ENCODE measurements at places on chromosomes 7 and 10. TPM values are rescaled to one million over a fixed set of nuclear protein-coding genes. Genes with fewer than 3 reads are reported as not detected.

SFXN2 gene
- 8.0 TPM for total RNA-seq

DNA sequence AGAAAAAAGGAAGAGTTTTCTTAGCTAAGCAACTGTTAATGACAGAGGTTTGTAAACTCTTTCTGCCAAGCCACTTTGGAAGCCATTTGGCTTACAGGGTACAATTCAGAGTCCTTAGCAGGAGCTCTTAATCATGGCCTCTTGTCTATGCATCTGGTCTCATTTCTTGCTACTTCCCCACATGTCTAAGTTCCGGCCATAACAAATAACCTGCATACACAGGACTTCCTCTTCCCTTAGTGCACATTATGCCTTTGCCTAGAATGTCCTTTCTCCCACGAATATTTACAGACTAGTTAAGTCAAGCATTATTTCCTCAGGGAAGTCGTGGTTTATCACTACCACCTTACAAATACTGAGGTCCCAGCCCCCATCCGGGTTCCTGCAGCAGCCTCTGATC is 8.6 kb upstream of the UPF2 start:
- no peak overlapping the region for H3K27ac ChIP-seq
- peaks cover 14% of the 10 kb centered on the region for H3K4me1 ChIP-seq

DNA sequence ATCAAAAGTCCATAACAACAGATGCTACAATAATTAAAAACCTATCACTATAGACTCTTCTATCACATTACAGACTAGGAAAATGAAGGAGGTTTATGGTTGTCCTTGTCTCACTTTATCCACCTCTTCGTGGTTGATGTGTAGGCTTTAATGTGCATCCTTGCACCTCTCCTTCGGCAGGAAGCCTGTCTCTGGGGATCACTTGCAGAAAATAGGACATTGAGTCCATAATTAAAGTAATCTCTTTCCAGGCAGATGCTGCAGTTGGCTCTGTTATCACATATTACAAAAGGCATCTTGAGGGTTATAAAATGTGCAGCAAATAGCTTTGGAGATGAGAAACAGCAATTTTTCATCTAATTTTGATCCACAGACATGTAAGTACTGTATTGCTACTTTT is 168.4 kb downstream of the RELN start:
- no peaks in the 10 kb centered on the region for H3K27me3 ChIP-seq
- H3K27ac ChIP-seq = no peak overlapping the region
- DNase-seq = no peak
- H3K36me3 ChIP-seq = no peaks in the 10 kb centered on the region

GRCh38 chr10:46545861-46546590 is 10.4 kb downstream of the GPRIN2 start:
- no peaks in the 10 kb centered on the region for H3K27me3 ChIP-seq
- peak; percentile 5 for DNase-seq
- peaks cover 4% of the 10 kb centered on the region for H3K4me1 ChIP-seq
- H3K36me3 ChIP-seq = no peaks in the 10 kb centered on the region

DNA sequence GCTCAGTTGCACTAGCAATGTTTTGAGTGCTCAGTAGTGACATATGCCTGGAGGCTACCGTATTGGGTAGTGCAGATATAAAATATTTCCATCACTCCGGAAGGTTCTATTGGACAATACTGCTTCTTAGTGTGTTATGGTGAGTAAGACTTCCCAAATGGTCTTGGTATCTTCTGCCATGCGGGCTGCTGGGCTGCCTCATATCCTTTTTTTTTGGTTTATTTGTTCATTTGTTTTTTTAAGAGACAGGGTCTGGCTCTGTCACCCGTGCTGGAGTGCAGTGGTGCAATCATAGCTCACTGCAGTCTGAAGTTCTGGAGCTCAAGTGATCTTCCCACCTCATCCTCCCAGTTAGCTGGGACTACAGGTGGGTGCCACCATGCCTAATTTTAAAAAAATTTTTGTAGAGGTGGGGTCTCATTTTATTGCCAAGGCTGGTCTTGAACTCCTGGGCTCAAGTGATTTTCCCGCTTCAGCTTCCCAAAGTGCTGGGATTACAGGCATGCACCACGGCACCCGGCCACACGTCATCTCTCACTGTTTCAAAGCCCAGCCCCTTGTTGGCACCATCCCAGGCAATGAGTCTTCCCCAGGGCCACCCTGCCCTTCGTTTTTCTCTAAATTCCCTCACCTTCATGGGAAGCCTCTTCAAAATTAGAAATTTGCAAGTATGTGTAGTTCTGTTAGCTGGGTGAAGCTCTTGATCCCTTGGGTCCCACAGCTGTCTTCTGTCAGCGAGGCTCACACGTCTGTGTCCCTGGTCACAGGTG is 111.0 kb upstream of the KLF14 start:
- no peak for DNase-seq
- peaks cover 9% of the 10 kb centered on the region for H3K4me1 ChIP-seq
- H3K36me3 ChIP-seq = no peaks in the 10 kb centered on the region
- H3K27ac ChIP-seq = no peak overlapping the region
- H3K4me3 ChIP-seq = no peak overlapping the region
- no peaks in the 10 kb centered on the region for H3K27me3 ChIP-seq

KLLN gene
- 0.68 TPM for total RNA-seq

NUTM2E gene
- total RNA-seq = 0.49 TPM

DNA sequence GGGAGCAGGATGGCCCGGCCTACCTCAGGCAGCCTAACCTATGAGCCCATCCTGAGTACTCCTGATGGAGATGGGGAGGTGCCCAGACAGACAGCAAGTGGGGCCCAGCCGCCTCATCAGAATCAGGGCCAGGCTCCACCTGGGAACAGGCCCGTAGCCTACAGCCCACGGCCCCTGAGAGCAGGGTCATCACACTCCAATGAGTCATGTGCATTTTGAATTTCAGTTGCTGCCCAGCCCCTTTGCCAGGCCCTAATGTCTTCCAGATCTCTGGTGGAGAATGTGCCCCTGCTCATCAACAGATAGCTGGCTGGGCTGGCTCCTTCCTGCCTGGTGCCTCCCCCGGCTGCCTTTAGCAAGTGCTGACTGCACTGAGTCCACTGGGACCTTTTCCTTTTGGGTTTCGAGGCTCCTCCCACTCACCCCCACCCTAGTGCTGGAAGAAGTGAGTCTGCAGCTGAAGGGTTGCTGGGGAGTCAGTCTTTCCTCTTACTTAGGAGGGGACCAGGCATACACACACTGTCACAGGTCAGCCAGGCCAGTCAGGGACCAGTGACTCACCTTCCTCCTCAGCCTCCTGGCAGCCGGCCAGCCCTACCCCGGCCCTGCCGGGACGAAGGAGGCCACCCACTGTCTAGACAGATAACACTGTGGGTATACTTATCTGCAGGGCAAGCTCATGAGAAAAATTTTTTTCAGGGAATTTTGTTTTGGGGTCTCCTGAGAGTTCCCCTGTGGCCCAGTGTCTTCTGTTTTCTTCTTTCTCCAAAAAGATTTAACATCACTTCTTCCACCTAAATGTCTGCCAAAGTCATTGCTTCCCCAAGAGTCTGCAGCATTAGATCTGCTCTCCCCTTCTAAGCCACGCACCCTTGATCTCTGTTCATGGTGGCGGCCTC is 9.1 kb upstream of the ASIC3 start:
- H3K36me3 ChIP-seq = peaks cover 23% of the 10 kb centered on the region
- no peak overlapping the region for H3K27ac ChIP-seq
- H3K27me3 ChIP-seq = no peaks in the 10 kb centered on the region
- H3K4me3 ChIP-seq = no peak overlapping the region
- H3K4me1 ChIP-seq = no peaks in the 10 kb centered on the region
- DNase-seq = no peak

- H3K4me3 ChIP-seq = no peak overlapping the region
- peak; percentile 55 for DNase-seq
- peak overlapping the region; percentile 53 for H3K27ac ChIP-seq
- peaks cover 39% of the 10 kb centered on the region for H3K4me1 ChIP-seq
- H3K36me3 ChIP-seq = no peaks in the 10 kb centered on the region
Measured at GRCh38 chr7:30163231-30163894, 28.6 kb downstream of the MTURN start.

DNA sequence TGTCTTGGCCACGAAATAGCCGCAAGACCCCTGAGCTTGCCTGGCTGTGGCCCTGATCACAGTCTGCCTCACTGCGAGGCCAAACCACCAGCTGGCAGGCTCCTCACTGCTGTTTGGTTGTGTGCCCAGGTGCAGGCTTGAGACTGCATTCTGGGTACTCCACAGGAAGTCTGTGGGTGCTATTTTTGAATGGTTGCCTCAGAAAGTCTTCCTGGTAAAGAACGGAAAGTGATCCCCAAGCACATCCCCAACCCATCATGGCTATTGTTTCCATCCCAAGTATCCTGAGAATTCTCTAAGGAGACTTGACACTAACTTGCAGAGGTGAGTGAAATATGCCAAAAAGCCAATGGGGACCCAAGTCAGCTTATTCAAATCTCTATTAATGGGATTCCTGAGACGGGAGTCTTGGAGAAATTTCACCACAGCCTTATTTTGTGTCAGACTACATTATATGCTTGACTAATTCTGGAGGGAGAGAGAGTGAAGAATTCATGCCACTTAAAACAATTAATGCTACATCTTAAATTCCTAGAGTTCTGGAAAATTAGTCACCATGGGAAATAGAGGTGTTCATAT is 170.9 kb downstream of the RAMP3 start:
- DNase-seq = no peak
- no peak overlapping the region for H3K4me3 ChIP-seq
- no peaks in the 10 kb centered on the region for H3K4me1 ChIP-seq
- H3K36me3 ChIP-seq = no peaks in the 10 kb centered on the region
- no peaks in the 10 kb centered on the region for H3K27me3 ChIP-seq
- no peak overlapping the region for H3K27ac ChIP-seq

DNA sequence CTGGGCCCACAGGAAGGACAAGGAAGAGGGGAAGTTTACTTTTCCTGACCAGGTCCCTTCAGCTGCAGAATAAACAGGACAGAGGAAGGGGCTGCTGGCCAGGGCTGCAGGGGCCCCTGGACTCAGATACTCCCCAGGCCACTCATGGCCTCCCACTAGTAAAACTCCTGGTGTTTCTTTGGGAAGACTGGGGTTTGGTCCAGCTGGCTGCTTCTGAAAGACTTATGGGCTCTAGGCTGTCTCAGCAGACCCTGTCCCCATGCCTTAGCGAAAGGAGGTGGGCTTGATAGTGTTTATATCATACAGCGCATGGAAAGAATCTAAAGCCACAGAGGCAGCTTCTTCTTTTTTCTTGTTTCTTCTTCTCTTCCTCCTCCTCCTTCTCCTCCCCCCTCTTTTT is 56.4 kb downstream of the PALD1 start:
- DNase-seq = no peak
- peaks cover 9% of the 10 kb centered on the region for H3K4me1 ChIP-seq
- H3K4me3 ChIP-seq = no peak overlapping the region
- no peaks in the 10 kb centered on the region for H3K36me3 ChIP-seq

AASS gene
- total RNA-seq = 1.6 TPM
